Astrocyte of the hippocampus (primary cell): ENCODE measurements at places on chromosomes 16 and 17.

DNA sequence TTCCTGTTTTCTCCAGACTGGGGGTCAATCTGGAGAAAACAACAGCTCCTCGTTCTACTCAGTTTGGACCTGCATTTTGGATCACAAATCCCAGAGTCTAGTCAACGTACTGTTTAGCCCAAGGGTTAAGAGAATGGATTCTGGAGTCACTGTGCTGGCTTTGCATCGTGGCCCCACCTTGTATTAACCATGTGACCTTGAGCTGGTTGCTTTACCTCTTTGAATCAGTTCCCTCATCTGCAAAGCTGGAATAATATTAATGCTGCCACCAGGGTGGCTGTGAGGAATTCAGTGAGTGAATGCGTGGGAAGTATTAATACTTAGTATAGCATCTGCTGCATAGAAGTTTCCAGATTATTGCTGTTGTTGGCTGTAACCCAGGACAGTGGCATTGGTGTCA, 11.3 kb upstream of the DHRS7C start:
- no peak for DNase-seq

DNA sequence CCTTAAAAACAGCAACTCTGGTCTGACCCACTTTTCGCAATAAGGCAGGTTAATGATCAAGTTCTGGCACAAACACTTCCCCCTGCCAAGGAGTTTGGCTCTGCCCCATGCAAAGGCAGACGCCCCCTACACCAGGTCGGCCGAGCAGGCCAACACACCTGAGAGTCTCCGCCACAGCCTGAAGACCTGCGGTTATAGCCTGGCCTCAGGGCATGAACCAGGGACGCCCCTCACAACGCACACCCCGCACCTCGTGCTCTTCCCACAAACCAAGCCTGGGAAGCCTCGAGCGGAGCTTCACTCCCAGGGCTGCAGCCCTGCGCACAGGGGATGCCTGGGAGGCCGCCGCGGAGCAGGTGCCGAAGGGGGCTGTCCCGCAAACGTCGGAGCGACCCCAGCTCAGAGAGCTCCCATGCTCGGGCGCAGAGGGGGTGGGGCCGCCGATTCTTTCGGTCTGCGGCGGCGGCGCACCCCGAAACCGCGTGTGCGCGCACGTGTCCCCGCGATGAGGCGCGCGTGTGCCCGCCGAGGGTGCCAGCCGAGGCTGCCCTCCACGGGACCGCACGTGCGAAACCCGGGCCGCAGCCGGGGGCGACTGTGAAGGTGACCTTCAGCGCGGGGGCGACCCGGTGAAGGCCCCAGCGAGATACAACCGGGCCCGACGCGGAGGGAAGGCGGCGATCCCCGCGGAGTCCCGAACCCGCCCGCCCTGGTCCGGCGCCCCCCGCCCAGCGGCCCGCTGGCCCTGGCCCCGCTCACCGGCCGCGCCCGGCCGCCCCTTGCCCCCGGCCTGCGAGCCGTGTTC, 559 bp downstream of the CLUH start:
- DNase-seq = peak; percentile 37

- DNase-seq = no peak
These were observed 278 bp downstream of the ITGB4 start for GRCh38 chr17:75721463-75722011.

DNA sequence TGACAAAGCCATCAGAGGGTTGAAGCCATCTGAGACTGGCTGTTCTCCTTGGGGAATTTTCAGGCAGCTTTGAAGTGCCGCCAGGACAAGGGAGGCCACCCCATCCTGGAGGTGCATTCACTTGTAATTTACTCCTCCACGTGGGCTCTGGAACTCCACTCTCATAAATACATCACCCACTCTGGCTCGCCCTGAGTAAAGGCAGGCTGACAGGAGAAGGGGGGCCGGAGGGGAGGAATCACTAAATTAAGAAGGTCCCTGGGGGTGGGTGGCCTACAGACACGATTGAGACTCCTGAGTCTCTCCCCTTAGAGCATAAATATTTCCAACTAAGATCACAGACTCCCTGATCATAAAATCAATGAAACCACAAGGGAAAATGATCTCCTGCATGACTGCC, 56.3 kb upstream of the HNF1B start:
- no peak for DNase-seq

DNA sequence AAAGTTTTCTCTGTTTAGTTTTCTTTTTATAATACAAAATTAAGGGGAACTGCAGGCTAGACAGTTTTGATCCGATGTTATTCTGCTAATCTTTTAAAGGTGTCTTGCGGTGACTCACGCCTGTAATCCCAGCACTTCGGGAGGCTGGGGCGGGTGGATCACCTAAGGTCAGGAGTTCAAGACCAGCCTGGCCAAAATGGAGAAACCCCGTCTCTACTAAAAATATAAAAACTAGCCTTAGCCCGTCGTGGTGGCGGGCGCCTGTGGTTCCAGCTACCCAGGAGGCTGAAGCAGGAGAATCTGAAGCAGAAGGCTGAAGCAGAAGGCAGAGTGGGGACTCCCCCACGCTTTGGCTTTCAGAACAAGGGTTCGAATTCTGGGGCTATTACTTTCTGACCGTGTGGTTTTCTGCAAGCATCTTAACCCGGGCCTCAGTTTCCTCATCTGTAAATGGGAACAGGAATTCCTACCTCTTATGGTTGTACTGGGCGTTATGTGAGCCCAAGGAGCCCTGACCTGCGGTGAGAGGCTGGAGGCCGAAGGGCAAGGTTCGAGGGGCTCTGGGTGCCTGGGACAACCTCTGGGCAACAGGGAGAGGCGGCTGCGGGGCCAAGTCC, 1.2 kb upstream of the KATNB1 start:
- DNase-seq = no peak

DNA sequence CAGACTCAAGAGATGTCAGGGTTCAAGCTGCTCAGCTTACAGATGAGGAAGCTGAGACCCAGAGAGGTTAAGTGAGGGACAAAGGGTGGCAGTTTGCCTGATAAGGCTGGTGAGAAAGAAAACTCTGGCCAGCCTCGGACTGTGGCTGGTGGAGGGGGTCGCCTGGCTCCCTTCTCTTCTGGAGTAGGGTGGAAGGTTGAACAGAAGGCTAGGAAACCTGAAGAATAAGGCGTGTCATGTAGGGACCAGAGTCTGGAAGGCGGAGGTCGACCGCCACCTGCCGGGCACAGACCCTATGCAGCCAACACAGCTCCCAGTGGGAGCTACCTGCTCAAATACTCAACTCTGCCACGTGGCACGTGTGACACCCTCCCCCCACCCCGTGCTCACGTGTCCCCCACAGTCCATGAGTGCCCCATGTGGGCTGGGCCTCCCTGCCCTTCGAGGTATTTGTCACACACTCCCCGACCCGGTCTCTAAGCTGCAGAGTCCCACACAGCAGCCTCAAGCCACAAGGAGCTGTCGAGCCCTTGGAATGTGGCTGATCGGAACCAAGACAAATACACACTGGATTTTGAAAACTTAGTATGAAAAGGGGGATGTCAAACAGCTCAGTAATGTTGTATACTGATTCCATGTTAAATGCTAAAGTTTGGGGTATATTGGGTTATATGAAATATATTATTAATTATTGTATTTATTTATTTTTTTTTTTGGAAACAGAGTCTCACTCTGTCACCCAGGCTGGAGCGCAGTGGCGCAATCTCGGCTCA, 11.8 kb downstream of the HID1 start:
- DNase-seq = peak; percentile 48

DNA sequence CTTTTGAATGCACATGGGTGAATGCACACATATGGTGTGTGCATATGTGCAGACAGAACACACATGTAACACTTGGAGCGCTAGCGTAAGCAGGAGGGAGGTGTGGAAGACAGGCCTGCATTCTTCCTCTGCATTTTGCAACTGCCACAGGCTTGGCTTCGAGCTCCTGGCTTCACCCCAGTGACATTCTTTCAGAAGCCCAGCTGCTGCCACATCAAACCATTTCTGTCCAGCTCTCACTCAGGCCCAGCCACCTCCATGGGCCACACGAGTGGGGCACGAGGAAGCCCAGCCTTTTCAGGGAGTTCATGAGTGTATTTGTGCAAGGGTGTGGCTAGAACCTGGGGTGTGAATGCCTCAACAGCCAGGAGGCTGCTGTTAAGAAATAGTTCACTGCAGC, 18.8 kb downstream of the LGALS3BP start:
- peak; percentile 68 for DNase-seq

DNA sequence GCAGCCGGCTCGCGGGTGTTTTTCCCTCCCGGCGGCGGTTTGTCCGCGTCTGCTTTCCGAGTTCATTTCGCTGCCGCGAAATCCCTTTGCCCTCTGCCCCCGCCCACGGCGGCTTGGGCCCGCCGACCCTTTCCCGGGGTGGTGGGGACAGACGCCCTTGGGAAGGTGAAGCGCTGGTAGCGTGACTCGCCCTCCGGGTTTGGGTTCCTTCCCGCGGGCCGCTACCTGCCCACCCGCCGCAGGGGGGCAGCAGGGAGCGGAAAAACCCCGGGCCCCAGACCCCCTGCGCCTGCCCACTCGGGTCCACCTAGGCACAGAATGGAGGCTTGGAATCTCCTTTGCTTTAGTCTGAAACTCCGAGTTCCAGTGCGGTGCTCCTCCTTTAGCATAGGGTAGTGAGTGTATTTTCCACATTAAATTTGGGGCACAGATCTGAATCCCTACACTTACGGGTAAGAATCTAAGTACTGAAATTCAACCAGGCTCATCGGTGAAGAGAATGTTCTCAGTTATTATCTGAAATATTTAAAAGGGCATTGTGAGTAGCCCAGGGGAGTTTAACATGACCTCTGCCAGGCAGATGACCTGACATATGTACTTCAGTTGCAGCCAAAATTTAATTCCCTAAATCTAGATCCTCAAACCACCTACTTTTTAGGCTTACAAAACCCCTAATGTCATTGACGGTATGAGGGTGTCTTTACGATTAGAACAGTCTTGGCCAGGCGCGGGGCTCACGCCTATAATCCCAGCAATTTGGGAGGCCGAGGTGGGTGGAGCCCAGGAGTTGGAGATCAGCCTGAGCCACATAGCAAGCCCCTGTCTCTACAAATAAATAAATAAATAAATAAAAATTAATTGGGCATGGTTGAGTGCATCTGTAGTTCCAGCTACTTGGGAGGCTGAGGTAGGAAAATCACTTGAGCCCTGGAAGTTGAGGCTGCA, 1.0 kb downstream of the NME2 start:
- DNase-seq = peak; percentile 78

- DNase-seq = peak; percentile 77
These were observed 50.9 kb downstream of the CYB561 start for GRCh38 chr17:63395075-63395805.

GRCh38 chr16:4217204-4218131, 24.4 kb downstream of the SRL start:
- DNase-seq = peak; percentile 54

DNA sequence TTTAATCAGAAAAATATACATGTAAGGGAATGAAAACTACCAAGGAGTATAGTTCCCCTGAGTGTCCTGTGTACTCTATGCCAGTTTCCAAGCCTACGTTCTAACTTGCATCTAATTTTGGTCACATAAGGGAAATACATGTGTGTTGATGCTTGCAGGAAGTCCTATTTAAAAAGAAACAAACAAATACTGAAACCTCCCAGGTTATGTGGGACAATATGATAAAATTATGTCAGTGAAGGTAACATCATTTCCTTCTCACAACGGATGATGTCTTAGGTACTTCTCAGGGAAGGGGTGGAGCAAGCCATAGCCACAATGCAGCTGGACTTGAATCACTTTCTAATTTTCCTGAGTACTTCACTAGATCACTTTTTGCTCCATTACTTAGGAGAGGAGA, 115.9 kb downstream of the ZFHX3 start:
- no peak for DNase-seq

GRCh38 chr17:10739386-10739785, 9.6 kb upstream of the TMEM220 start:
- no peak for DNase-seq

DNA sequence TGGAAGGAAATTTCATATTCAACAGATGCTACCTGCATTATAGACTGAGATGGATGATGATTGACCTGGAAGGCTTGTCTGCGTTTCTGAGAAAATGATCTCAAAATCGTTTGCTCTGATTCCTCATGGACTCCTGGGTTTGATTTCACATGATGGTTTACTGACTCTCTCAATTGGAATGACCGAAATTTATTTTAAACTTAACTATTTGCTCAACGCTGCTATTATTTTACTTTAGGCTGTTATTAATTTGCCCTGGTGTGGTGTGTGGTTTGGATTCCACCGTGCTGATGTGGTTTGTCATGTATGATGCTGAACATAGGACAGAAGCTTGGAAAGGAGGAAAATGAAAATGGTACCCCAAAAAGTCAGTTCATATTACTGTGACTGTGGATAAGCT, 37.3 kb upstream of the ELAC2 start:
- no peak for DNase-seq
